Central memory CD4-positive, alpha-beta T cell (primary cell): ENCODE measurements at places on chromosomes 16 and 17.

- DNase-seq, result no peak
Measured at GRCh38 chr17:16294560-16294959, 58.7 kb downstream of the CENPV start.

DNA sequence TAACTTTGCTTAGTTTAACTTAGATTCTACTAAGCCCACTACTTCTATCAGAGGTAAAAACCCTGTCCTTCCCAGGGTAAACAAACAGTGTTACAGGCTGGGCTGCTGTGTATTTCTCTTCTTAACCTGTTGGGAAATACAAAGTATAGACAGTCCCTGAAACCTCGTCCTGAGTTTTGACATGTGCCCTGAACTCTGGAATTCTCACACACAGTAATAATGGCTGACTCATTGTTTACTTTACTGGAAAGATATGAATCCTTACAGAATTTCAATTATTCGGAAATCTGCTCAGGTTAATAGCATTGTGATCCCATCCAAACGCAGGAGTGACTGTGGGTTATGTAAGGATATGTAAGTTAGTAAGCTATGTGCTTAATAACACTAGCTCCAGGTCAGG lies 199.1 kb downstream of the TMEM114 start:
- no peak for DNase-seq

DNA sequence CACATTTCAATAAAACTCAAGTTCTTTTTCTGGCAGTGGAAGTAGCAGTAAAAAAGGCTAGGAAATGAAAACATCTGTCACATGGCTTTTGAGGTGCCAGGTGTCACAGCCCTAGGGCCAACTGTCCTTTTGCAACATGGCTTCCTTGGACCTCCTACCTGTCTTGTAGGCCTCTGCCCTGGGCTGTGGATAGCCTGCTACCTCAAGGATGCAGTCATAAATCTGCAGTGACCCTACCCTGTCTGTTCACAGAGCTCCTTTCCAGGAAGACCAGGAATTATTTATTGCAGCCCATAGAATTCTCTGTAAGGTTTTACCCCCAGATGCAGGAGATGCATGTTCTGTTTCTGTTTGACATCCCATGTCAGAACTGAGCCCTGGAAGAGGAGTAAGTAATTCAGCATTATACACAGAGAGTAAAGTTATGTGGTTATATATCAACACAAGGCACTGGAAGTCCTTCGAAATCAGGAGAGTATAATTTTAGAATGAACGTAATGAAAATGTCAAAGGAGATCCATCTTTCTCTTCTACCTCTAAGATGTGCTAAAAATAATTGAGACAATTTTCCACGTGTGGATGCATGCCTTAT lies 172.6 kb downstream of the MAP2K4 start:
- DNase-seq, result no peak

DNA sequence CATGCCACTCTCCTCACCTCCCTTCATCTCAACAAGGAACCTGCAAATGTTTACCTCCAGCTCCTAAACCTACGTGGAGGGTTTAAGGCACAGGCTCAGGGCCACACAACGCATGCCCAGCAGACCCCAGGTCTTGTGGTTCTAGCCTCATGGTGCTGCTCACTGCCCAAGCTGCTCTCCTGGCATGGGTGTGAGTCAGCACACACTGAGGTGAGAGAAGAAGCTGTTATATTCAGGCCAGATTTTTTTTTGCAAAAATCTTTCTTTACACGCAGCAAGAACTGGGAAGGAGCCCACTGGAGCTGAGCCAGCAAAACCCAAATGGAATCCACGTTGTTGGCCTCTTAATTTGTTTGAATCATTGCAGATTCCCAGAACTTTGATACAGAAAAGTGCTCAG lies 5.5 kb upstream of the C16orf96 start:
- DNase-seq, result no peak

DNA sequence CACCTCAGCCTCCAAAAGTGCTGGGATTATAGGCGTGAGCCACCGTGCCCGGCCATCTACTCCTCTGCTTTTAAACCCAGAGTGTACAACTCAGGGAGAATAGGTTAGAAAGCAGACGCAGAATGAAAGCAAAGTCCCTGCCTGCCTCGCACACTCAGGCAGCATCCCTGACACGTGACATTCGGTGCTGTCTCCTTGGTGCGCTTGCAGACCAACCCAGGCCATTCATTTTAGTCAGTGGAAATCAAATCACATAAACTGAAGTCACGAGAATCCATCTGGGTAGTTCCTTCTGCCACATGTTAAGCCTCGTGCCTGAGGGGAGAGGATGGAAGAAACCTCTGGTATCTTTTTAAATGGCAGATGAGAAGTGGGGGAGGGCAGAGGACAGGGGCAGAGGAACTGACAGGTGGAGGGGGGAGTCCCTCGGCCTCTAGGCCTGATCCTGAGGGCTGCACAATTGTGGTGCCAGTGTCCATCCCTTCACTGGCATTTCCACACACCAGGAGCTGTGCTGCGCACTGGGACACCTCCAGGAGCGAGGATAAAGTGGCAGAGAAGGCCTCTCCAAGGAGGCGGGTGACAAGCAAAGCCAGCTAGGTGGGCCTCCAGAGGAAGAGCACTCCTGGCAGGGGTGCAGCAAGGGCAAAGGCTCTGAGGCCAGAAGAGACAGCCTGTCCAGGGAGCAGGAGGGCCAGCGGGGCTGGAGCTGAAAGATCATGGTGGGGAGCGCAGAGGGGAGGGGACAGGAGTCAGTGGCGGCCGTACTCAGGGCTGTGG lies 196.3 kb downstream of the KATNIP start:
- DNase-seq, result no peak

- DNase-seq, result no peak
Measured at GRCh38 chr17:50314456-50315011, 31.4 kb upstream of the XYLT2 start.
